ENCODE measurements at places on chromosomes 1 and 21.

DNA sequence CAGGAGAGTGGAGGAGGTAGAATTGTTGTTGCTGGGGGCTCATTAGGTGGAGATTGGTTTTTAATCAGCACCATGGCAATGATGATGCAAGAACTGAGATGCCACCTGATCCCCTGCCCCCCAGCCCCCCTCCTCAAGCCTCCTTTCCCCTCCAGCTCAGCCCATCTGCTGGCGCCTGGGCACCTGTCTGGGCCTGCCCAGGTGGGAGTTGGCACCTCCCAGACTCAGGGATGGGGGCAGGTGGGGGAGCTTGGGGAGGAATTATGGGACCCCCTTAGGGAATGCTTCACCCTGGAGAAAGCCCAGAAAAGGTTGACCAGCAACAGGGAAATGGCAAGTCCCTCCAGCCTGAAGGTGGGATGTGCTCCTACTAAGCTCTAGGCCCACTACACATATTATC lies 1.5 kb upstream of the NHLH1 start:
- DNase-seq = no peak

DNA sequence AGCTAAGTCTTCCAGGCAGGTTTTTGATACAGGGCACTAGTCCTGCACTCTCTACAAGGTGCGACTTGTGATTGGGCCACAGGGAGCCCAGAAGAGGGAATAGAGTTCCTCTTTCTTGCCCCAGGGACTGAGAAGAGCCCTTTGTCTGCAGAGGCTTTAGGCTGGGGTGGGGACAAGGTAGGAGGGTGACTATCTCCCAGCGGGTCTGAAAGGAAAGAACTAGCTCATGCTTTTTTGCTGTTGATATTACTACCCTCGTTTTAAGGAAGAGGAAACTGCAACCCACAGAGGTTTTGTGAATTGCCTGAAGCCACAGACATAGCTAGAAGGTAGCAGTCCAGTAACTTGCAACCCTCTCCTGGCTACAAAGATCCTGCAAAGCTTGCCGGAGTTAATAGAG lies 615.2 kb downstream of the MATN1 start:
- peak; percentile 44 for DNase-seq

GRCh38 chr1:243837907-243838535 lies 12.0 kb downstream of the AKT3 start:
- DNase-seq = no peak

- DNase-seq = no peak
Measured at GRCh38 chr1:8533907-8534306, 216.0 kb downstream of the SLC45A1 start.

GRCh38 chr1:203781962-203782361 lies 13.5 kb upstream of the ZBED6 start:
- DNase-seq = no peak

GRCh38 chr1:22652881-22653316 lies at the start of gene C1QB:
C1QB (plus strand) TSS chr1:22653236; CDS start chr1:22659463, 6,227 bp downstream.
- DNase-seq = no peak

DNA sequence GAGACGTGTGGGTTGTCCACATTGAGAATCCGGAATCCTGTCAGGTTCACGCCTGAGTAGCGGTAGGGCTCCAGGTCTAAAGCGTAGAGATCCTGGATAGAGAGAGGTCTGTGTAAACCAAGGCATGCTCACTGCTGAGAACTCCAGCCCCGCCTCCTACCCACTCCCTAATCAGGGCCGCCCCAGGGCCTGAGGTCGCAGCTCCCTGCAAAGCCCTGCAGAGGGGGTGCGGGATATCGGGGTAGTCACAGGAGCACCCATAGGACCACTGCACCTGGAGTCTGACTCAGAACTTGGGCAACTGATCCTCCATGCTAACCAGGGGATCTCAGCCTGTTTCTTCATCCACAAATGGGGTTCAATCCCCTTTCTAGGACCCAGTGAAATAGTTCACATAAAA lies 174.4 kb downstream of the GRIK3 start:
- no peak for DNase-seq

- no peak for DNase-seq
Measured at GRCh38 chr1:85943526-85943925, 213.0 kb downstream of the COL24A1 start.

DNA sequence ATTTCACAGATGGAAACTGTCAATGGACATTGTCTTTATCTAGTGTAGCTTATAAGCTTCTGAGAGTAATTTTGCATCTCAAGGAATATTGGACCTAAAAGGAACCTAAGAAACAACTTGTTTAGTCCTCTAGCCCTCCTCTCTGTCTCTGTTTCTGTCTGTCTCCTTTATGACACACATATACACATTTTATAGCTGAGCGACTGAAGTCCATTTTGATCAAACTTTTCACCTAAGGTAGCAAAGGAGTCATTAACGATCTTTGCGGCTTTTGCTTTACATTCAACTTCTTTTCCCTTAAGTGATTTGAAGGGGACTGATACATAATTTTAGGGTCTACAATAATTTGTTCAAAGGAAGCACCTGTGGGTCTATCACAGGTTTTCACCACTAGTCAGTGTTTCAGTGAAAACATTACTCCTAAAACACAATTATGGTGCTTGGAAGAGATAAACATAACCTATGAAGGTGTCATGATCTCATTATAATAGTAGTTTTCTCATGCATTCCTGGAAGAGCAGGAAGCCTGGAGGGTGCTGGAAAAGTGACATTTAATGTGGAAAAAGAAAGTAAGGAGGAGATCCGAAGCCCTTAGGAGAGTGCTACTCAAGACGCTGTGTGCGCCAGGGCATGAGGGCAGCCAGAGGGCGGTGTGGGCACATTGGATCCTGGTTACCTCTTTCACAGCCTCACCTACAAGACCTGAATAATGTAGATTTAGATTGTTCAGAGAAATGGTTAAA lies 248.6 kb downstream of the DNM3 start:
- DNase-seq = peak; percentile 7

DNA sequence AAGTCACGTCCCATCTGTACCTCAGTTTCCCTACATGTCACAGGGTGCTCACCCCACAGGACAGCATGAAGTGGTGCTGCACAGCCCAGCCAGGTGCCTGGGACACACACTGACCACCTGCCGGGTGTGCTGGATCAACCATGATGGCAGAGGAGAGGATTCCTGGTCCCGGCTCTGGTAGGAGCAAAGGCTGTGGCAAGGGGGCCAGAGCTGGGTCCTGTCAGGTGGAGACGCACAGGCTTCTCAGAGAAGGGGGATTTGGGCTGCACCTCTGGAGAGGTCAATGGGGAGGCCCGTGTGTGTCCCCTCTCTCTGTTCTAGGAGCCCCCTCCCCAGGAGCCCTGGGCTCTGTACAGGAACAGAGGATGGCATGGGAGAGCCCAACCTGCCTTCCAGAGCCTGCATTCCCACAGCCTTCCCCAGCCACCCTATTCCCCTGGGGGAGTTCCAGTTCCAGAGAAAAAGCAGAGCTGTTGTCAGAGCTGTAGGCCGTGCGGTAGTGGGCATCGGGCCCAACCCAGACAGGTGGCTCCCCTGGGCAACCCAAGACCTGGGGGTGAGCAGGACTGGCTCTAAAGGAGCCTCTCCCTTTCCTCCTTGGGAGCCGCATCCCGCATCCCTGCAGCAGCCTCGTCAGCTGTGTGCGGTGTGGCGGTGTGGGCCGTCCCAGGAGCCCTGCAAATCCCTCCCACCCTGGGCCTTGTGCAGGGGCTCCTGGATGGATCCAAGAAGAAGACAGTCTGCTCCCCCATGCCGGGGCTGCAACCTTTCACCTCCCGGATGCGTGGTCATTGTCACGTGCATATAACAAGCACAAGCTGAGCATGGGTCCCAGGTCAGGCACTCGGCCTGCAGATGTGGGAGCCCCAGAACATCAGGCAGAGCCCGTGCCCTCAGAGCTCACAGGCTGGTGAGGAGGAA lies 2.9 kb upstream of the TFF3 start:
- no peak for DNase-seq

DNA sequence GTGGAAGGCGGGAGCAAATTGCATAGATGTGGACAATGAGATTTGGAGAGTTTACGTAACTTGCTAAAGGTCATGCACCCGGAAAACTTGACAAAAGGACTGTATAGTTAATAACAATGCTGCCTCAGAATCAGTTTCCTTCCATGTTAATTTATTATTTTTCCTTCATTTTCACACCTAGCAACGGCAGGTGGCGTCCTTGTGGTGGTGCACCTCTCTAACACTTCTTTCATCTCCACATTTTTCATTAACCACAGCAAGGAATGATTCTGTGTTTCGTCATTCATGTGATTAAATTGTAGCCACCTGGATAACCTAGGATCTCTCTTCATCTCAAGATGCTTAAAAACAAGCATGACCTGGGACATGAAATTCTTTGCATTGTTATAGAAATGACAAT lies 2133.0 kb downstream of the NCAM2 start:
- DNase-seq = no peak

- no peak for DNase-seq
Measured at GRCh38 chr1:3465935-3466321, 11.5 kb downstream of the ARHGEF16 start.

DNA sequence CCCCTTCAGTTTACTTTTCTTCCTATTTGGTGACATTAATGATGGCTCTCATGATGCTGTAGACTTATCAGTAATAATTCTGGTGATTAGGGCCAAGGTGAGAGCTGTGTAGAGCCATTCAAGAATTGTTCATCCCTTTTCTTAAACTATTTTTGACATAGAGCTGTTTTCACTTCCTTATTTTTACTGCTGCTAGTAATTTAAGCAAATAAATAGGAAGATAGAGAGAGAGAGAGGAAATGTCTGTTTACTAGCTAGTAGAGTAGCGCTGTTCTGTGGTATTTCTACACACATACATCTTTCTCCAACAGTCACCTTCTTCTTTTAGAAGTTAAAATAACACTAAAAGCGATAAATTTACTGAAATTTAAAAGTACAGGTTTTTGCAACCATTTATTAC lies 678.0 kb upstream of the ZP4 start:
- DNase-seq = no peak

GRCh38 chr1:245677461-245678240 lies 522.9 kb downstream of the KIF26B start:
- DNase-seq = no peak

- no peak for DNase-seq
Measured at GRCh38 chr1:39791838-39792237, 3.2 kb upstream of the BMP8B start.

DNA sequence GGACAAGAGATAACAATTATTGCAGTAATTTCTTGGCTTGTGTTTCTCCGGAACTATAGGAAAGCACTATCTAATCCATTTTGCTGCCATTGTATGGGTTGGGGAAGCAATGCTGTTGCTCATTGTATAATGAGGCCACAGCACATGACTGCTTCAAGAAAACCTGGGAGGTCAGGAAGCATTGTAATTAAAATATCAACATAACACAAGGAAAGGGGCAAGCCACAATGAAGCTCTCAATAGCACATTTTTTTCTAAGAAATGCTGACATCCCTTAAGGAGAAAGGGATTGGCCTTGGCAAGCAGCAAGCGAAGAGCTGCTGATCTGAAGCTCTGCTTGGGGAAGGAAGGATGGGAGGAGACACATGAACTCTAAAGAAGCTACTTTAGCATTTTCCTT lies 44.0 kb downstream of the PLPP3 start:
- no peak for DNase-seq

GRCh38 chr21:27366646-27367235 lies 399.9 kb upstream of the ADAMTS5 start:
- DNase-seq = no peak
